ENCODE measurements at places on chromosomes 16 and 17. TPM values are rescaled to one million over a fixed set of nuclear protein-coding genes. Genes with fewer than 3 reads are reported as not detected.
A peak's percentile ranks its signal among the peaks of the same experiment; 100 is the strongest.

Gene CLEC3A
- total RNA-seq = not detected

Gene RAC3
- 5.7 TPM for total RNA-seq

Gene PRSS8
- total RNA-seq = not detected

Gene HIGD1B
- not detected for total RNA-seq

Gene IGSF6
- total RNA-seq = not detected

Gene DNASE1L2
- 0.18 TPM for total RNA-seq

Gene SLFN5
- total RNA-seq = 64.2 TPM

GRCh38 chr17:7523033-7523432 lies 25.8 kb upstream of the TNFSF12 start:
- no peak for DNase-seq

DNA sequence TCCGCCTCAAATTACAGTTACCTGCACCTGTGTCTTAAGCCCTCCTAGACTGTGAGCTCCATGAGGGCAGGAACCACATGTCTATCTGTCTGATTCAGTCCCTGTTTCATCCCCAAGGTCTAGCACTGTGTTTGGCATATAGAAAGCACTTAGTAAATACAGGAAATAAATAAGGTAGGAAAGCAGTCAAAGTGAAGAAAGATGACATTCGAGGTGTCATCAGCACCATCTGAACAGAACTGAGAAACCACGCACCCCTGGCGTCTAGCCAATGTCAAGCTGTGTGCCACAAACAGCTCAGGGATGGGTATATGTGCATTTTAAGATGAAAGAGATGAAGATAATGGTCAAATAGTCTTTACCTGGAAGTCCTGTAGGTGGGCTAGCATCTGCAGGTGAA lies 79.6 kb upstream of the ATP2A3 start:
- no peak for DNase-seq

DNA sequence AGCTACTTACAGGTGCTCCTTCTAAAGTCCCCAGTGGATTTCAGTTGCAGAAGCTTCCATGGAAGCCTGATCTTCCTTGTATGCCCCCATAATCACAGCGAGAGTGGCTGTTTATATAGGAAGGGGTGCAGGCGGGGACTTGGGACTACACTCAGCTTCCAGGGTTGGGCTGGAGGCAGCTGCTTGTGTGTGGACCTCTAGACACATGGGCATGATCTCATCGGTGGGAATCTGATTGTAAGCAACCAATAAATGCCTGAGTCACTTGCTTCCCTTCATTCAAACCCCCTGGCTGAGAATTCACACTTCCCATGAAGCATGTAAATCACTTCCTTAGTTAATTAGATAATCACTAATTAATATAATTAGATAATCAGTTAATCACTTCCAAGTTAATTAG lies 1.0 kb upstream of the KRT20 start:
- DNase-seq = peak; percentile 67

DNA sequence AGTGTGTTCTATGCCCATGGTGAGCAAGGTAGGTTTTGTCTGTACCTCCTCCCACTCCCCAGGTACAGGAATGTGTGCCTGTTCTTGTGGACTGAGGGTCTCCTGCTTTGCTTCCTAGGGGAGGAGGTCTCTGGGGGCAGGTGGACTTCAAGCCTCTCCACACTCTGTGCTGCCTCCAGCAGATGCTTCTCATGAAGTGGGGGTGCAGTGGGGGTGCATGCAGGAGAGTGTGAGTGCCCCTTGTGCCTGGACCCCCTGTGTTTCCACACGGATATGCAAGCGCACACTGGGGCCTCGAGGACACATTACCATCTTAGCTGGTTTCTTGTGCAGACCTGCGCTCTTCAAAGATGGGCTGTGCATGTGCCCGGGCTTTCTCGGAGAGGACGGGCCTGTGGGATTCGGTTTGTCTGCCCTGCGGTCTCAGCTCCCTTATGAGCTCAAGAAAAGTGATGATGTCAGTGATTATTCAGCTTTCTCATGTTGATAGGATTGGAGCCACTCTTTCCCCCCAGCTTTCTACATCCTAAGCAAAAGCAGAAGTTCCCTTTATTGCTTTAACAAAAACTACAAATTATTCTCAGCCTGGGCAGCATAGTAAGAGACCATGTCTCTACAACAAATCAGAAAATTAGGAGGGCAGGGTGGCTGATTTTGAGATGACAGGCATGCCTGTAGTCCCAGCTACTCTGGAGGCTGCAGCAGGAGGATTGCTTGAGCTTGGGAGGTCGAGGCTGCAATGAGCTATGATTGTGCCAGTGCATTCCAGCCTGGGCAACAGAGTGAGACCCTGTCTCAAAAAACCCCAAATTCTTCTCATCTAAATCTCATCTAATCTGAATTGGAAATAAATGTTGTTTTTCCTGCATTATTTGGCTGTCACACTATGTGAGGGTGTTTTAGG lies 86.8 kb downstream of the RPTOR start:
- DNase-seq = no peak

- no peak for DNase-seq
Observed at GRCh38 chr17:83100220-83100852, 20.9 kb downstream of the METRNL start.

DNA sequence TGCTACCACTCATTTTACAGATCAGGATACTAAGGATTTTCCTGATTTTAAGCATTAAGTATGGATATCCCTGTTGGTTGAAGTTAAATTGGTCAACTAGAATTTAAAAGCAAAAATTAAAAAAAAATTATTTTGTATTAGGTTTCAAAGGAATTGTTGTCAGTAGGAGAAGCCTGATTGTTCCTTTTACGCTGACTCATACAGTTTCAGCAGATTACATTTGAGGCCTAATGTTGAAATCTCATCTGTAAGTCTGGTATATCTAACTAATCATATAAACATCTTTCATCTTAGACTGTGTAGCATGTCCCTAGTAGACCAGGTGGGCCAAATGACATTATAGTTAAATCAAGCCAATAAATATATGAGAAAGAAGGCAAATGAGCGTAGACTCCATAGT lies 83.5 kb downstream of the FTO start:
- DNase-seq = no peak

- DNase-seq = no peak
Observed at GRCh38 chr16:77761204-77761603, 27.2 kb upstream of the VAT1L start.

DNA sequence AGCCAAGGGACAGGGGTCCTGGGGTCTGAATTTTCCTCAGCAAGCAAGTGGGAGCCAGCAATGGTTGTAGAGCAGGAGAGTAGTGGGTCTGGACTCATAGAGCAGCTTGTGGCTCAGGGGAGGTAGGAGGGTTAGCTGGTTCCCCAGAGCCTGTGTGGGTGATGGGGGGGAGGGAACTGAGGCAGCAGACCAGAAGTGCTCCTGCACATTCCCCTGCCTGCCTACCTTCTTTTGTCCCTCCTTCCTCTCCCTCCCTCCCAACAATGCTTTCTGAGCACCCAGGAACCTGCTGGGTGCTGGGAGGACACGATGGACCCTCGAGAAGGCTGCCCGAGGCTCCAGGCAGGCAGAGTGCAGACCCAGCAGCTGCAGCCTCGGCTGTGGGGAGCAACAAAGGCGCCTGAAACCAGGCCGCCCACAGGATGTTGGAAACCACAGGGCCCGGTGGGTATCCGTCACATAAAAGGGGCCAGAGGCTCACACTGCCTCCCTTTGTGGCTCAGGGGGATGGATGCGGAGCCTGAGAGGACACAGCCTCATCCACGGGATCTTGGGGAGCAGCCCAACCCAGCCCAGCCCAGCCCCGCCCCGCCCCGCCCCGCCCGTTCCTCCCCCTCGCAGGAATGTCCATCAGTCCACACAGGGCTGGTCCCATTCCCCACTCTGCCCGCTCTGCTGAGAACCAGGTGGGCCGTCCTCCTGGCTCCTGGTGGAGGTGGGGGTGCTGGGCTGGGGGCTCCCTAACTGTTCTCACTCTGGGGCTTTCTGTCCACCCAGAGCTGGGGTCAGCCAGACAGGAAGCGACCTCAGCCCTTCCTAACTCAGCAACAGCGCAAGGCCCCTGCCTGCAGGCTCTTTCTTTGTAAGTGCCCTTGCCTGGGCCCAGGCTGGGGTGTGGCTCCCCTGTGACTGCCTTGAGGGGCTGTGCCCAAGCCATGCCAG lies 1.7 kb upstream of the NLRC3 start:
- DNase-seq = no peak

- peak; percentile 48 for DNase-seq
Observed at GRCh38 chr16:69105501-69106361, at the start of gene HAS3. Gene HAS3, plus strand, starts transcription at chr16:69105653. Its CDS starts 3,743 bp downstream, at chr16:69109396.

GRCh38 chr17:22516861-22517636 lies 824.7 kb downstream of the KCNJ18 start:
- no peak for DNase-seq

GRCh38 chr17:47957591-47958490 lies at the start of gene PRR15L:
Gene PRR15L, minus strand, starts transcription at chr17:47957883. Its CDS starts 4,649 bp downstream, at chr17:47953234.
- no peak for DNase-seq

DNA sequence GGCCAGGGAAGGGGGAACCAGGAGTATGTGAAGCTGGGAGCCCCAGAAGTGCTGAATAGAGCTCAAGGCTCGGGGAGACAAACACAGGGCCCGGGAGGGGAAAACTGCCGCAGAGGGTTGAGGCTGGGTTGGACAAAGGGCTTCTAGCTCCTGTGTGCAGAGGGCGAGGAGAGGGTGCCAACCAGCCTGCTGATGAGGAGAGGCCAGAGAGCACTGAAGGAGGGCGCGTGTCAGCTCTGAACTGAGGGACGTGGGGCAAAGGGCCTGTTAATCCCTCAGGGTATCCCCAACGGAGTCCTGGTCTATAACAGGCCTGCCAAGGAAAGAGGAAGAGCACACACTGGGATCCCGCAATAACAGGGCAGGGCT lies 151.3 kb downstream of the C16orf78 start:
- no peak for DNase-seq

DNA sequence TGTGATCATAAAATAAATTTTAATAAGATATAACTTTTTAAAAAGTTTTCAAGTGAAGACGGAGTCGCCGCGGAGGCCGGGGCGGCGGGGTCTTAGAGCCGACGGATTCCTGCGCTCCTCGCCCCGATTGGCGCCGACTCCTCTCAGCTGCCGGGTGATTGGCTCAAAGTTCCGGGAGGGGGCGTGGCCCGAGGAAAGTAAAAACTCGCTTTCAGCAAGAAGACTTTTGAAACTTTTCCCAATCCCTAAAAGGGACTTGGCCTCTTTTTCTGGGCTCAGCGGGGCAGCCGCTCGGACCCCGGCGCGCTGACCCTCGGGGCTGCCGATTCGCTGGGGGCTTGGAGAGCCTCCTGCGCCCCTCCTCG lies at the start of gene FOXC2:
Gene FOXC2 (plus strand): TSS at position 229 of the 365 bp plus-strand sequence. CDS start 507 bp downstream, outside the sequence.
- peak; percentile 94 for DNase-seq

GRCh38 chr17:82600731-82601446 lies 47.4 kb downstream of the WDR45B start:
- no peak for DNase-seq

- DNase-seq = no peak
Observed at GRCh38 chr16:7731141-7731540, 398.5 kb downstream of the RBFOX1 start.

DNA sequence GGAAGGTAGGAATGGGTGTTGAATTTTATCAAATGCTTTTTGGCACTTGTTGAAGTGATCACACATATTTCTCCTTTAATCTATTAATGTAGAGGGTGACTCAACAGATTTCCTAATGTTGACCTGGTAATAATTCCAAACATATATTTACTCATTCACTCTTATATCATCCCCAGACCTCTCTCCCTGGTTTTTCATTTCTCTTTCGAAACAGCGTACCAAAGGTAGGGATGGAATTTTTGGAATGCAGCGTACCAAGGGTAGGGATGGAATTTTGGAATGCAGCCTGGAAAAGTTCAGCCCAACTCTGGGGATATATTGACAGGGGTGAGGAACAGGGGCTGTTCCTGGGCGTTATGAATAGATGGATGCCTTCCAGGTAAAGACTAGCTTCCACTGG lies 7.3 kb downstream of the KIF18B start:
- DNase-seq = no peak

- DNase-seq = no peak
Observed at GRCh38 chr16:80752541-80752940, 51.9 kb downstream of the CDYL2 start.

DNA sequence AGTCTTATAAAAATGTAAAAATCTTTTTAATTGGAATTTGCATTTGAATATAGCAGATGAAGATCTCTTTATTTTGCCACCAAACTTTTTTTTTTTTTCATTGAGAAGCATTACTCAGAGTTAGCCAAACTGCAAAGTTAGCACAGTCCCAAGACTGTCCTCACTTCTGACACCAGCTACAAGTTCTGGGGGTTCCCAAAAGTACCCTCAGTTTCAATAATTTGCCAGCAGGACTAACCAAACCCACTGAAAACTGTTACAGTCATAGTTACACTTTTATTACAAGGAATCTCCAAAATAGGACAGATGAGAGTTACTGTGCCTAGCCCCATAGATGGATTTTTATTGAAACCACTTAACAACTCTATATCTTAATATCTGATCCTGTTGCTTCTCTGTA lies 144.1 kb downstream of the CHD9 start:
- DNase-seq = no peak

GRCh38 chr16:77780378-77780837 lies 8.0 kb upstream of the VAT1L start:
- peak; percentile 98 for DNase-seq

GRCh38 chr17:9240659-9241370 lies 219.5 kb downstream of the NTN1 start:
- peak; percentile 54 for DNase-seq

DNA sequence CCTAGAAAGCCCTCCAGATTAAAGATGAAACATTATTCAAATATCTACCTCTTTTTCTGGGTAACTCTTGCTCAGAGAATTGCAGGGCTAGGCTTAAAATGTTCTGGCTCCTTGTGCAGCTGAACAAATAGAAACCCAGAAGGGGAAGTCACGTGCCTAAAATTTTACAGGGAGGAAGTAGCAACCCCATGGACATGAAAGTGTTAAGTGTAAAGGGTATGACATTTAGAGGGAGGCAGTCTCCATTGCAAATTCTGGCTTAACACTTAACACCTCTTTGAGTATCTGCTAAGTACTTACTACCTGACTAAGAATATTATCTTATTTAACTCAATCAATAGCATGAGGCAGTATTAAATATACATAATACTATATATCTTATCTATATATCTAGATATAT lies 376.1 kb upstream of the ERCC4 start:
- no peak for DNase-seq

DNA sequence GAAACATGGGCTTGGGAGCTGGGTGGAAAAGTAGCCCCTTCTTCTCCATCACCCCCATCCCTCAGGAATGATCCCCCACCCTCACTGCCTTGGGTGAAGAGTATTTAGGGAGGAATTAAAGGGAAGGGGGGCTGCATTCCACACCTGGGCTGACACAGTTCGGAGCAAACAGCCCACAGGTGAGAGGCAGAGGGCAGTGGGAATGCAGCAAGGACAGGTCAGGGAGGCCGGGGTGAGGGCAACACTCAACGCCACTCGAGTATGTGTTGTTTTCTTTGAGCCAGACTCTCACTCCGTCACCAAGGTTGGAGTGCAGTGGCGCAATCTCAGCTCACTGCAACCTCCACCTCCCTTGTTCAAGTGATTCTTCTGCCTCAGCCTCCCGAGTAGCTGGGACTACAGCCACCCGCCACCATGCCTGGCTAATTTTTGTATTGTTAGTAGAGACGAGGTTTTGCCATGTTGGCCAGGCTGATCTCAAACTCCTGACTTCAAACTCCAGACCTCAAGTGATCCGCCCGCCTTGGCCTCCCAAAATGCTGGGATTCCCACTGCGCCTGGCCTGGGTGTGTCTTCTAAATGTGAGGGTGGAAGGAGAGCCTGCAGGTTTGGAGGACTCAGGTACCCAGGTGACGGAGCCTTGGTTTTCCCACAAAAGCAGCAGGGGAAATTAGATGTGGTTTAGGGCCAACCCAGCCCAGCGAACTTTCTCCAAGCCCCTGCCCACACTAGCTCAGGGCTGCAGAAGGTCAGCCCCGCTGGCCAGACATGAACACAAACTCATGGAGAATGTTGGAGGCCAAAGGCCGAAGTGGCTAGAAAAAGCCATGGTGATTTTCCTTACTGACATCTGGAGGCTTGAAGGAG lies 21.2 kb upstream of the ITGA3 start:
- no peak for DNase-seq
